ENCODE measurements at places on chromosomes 3 and 15. TPM values are rescaled to one million over a fixed set of nuclear protein-coding genes. Genes with fewer than 3 reads are reported as not detected.

- DNase-seq: no peak
Observed at GRCh38 chr3:149381173-149382100, 4.0 kb upstream of the TM4SF1 start.

GRCh38 chr3:154129625-154130024 is 8.4 kb downstream of the ARHGEF26 start:
- DNase-seq: no peak

PIGZ gene
- not detected for total RNA-seq

DNA sequence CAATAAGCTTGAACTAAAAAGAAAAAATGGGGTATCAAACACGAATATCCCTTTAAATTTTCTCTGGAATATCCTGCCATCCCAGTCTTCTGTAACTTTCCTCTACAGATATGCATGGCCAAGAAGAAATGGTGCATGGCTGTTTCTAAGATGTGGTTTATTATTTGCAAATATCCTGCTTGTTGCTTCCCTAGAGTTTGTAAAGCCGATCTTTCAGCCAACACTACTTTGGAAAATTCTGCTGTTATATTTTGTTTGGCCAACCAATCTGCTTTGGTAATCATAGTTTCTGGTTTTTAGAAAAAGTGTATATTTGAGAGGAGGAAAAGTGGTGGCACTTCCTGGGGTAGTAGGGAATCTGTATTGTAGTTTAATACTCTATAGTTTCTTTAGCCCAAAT is 13.9 kb downstream of the PHLDB2 start:
- DNase-seq: no peak

GRCh38 chr15:94791008-94791407 is 559.6 kb downstream of the MCTP2 start:
- DNase-seq: no peak

ZNF385D gene
- not detected for total RNA-seq

DNA sequence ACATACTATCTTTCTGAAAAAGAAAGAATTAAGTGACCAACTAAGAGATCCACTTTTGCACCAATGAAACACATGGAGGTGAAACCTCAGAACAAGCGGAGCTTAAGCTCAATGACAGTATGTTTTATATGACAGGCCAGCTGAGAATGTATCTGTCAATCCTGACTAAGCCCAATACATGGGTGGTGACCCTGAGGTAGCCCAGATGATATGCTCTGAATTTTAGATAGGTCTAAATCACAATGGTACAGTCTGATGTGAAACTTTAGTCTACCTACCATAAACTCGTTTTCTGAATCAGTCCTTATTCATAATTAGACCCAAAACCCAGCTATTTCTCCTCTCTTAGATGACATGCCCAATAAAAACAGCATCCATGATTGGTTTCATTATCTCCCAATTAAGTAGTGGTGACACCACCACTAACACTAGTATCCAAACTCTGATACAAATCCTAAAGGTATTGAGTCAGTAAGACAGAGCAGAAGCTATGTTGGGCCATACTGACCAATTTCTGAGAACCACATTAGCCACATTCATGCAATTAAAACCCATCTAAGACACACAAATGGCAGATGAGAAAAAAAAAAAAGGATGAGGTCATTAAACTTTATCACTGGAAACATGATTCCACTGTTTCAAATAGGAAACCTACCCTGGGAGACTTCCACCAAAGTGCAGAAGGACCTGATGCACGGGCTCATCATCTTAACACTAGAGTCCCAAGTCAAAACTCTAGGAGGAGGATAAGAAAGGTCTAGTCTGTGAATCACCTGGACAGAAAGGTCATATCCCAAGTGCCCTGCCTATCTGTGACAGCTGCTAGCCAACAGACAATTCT is 20.6 kb downstream of the CMTM6 start:
- DNase-seq: no peak

ANKUB1 gene
- total RNA-seq: not detected

GRCh38 chr3:141277451-141277850 is 45.8 kb downstream of the PXYLP1 start:
- DNase-seq: no peak

CHRM5 gene
- not detected for total RNA-seq

GRCh38 chr3:16401273-16401672 is 112.2 kb downstream of the RFTN1 start:
- no peak for DNase-seq

DNA sequence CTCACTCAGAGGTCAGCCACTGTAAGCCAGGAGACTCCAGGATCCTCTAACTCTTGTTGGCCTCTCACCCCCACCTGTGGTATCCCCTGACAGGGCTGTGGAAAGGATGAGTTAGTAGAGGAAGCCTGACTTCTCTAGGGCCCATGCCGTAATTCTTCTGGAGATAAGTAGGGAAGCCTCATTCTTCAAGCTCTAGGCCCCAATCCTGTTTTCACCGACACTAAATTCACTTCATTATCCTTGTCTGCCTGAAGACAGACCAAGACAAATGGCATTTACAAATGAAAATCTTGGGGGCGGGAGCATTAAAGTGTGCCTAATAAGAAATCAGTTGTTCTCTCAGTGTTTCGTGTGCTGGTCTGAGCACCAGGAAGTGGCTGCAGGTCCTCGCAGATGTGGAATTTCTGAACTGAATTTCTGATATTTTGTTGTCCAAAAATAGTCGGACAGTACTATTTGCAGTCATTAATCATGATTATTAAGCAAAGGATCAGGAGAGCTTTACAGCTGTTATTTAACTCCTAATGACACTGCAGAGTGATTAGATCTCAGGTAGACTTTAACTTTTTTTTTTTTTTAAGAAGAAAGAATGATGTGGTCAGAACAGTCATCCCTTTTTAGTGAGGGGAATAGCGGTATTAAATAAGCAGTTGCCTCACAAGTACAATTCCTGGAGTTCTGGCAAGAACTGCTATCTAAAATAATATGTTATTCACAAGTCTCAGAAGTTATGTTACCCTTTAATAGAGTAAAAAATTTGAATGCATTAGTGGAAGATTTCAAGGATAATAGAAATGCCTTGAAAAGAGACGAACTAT is 58.4 kb downstream of the RBMS3 start:
- no peak for DNase-seq

DNA sequence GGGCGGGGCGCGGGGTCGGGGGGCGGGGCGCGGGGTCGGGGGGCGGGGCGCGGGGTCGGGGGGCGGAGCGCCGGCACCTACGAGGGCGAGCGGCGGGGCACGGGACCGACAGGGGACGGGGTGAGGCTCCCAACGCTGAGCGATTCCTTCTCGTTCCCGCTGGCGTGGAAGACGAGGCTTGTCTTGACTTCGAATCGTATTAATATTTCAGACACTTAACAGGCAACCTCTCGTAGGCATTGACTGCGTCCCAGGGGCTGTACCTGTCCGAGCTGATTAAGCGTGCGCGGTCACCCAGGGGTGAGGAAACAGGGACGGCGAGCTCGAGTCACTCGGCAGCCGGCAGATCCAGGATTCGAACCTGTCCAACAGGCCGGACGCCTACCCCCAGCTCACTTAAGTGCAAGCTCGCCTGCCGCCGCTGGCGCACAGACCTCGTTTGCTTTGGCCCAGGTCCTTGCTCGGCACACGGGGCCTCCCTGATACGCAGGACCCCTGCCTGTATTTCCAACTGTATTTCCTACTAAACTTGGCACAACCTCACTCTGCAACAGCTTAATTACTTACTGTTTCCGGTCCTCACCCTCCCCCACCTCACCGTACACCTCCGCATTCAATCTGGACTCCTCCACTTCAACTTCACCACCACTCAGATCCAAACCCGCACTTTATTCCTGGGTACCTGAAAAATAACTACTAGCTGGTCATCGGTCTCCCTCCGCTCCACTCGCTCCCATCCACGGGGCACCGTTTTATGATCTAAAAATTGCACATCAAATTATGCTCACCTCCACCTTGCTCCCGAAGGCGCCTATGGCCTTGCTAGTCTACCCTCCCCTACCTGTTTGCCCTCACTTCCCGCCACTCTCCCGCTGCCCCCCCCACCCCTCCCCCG is 722 bp upstream of the ZXDC start:
- DNase-seq: no peak

ITGB5 gene
- total RNA-seq: not detected

Data from OCI-LY7 (cell line).